ENCODE measurements at places on chromosomes 4 and X. TPM values are rescaled to one million over a fixed set of nuclear protein-coding genes. Genes with fewer than 3 reads are reported as not detected.

RIPPLY1 gene
- not detected for total RNA-seq

SPACA5 gene
- not detected for total RNA-seq

KLB gene
- total RNA-seq = 0.51 TPM

SLC2A9 gene
- 4.6 TPM for total RNA-seq

CLDN34 gene
- total RNA-seq = 0.34 TPM

F8A2 gene
- not detected for total RNA-seq

DNA sequence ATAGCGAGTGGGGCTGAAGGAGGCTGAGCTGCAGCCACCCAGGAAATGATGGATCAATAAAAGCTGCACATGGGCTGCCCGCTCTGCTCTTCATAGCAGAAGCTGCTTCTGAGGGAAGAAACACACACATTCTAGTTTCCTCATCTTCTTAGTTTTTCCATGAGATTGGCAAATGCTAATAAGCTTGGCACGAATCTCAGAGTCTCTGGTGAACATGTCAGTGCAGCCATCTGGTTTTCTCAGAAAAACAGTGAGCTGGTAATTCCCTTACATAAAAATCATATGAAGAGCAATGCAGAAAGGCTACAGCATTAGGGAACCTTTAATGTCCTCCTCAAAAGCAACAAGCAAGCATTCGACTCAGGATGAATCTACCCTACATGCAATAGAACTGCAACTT, 69.9 kb downstream of the GATB start:
- H3K27me3 ChIP-seq = no peaks in the 10 kb centered on the region
- no peak for DNase-seq
- H3K4me1 ChIP-seq = peaks cover 59% of the 10 kb centered on the region
- H3K36me3 ChIP-seq = no peaks in the 10 kb centered on the region
- no peak overlapping the region for H3K4me3 ChIP-seq

- H3K4me3 ChIP-seq = no peak overlapping the region
- peak; percentile 61 for DNase-seq
- no peak overlapping the region for H3K27ac ChIP-seq
- H3K36me3 ChIP-seq = no peaks in the 10 kb centered on the region
These were observed 227.6 kb upstream of the HDX start for GRCh38 chrX:84729809-84730208.

- no peaks in the 10 kb centered on the region for H3K4me1 ChIP-seq
- H3K27me3 ChIP-seq = no peaks in the 10 kb centered on the region
- no peak overlapping the region for H3K27ac ChIP-seq
- no peak for DNase-seq
These were observed 1293.6 kb upstream of the TENM3 start for GRCh38 chr4:180949424-180950213.

DNA sequence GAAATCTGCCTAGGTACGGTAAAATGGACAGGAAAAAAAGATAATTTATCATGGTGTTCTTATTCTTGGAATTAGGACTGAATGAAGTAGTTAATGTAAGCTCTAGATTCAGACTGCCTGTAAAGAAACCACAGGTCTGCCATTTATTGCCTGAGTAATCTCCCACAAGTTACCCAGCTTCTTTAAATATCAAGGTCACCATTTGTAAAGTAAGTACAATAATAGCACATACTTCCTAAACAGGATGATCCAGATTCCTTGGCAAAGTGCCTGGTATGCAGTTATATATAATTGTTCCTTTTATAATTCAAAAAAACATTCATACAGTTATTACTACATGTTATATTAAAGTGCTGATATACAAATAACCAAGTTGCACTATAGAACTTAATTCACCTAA, 368.6 kb downstream of the HNRNPD start:
- H3K4me1 ChIP-seq = no peaks in the 10 kb centered on the region
- H3K27me3 ChIP-seq = no peaks in the 10 kb centered on the region
- H3K27ac ChIP-seq = no peak overlapping the region
- no peaks in the 10 kb centered on the region for H3K36me3 ChIP-seq
- no peak overlapping the region for H3K4me3 ChIP-seq

DNA sequence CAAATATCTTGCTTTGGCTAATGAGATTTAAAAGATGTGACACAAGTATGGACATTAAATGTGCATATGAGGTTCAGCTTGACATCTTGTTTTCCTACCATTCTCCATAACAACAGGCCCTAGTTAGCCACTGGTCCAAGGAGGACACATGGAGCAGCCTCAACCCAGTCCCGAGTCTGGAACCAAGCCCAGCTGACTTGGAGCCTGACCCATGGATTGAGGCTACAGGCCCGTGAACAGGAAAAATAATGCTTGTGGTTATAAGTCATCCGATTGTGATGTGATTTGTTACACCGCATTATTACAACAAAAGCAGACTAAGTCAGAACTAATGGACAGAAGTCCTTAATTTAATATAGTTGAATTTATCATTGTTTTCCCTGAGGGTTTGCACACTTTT, 123.2 kb upstream of the BANK1 start:
- no peak overlapping the region for H3K4me3 ChIP-seq
- no peak for DNase-seq
- no peak overlapping the region for H3K27ac ChIP-seq

DNA sequence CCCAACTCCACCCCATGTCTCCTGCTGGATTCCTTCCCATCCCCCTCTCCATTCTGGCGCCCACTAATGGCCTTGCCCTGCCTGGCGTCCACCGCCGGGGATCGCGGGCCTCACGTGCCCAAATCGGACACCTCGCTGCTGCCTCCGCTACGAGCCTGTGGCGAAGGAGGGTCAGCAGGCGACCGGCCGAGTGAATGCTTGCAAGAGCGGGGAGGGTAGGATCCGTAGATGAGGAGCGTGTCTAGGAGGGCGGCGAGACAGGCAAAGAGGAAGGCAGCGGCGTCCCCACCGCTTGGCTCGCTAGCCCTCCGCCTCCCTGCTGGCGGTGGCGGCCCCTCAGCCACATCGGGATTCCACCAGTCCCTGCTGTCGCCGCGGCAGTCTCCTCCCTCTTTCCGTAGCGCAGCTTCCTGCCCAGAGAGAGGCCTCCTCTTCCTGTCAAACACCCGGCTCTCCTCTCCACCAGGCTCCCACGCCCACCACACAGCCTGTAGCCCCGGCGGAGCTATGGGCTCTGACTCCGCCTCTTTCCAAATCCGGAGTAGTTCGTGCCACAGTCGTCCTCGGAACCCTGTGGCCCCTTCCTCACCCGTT, at the start of gene SPIN2B:
Gene SPIN2B, minus strand, starts transcription at position 387 of the 594 bp plus-strand sequence.
- no peaks in the 10 kb centered on the region for H3K4me1 ChIP-seq
- no peaks in the 10 kb centered on the region for H3K27me3 ChIP-seq
- DNase-seq = peak; percentile 88
- H3K27ac ChIP-seq = peak within 1 kb of the TSS; percentile 84

GRCh38 chr4:16231570-16232245, 5.4 kb upstream of the TAPT1 start:
- H3K27me3 ChIP-seq = no peaks in the 10 kb centered on the region
- no peak overlapping the region for H3K4me3 ChIP-seq
- no peak for DNase-seq
- H3K27ac ChIP-seq = no peak overlapping the region
- no peaks in the 10 kb centered on the region for H3K36me3 ChIP-seq
- peaks cover 2% of the 10 kb centered on the region for H3K4me1 ChIP-seq

DNA sequence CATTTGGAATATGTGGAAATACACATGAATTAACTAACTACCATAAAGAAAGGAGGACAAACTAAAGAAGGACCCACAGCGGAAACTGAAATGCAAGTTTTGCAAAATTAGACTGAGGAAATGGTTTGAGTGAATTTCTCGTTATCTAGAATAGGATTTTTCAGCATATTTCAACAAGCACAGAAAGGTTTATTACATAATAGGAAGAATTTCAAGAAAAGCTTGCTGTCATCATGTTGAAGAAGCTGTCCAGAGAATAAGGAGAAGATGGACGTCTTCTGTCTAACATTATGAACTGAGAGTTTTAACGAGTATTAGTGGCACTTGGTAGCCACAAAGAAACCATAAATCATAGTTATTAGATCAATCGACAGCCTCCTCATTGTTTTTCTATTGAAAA, 45.0 kb downstream of the TEC start:
- no peaks in the 10 kb centered on the region for H3K36me3 ChIP-seq
- no peaks in the 10 kb centered on the region for H3K27me3 ChIP-seq
- H3K27ac ChIP-seq = no peak overlapping the region
- no peak overlapping the region for H3K4me3 ChIP-seq
- DNase-seq = no peak
- no peaks in the 10 kb centered on the region for H3K4me1 ChIP-seq

DNA sequence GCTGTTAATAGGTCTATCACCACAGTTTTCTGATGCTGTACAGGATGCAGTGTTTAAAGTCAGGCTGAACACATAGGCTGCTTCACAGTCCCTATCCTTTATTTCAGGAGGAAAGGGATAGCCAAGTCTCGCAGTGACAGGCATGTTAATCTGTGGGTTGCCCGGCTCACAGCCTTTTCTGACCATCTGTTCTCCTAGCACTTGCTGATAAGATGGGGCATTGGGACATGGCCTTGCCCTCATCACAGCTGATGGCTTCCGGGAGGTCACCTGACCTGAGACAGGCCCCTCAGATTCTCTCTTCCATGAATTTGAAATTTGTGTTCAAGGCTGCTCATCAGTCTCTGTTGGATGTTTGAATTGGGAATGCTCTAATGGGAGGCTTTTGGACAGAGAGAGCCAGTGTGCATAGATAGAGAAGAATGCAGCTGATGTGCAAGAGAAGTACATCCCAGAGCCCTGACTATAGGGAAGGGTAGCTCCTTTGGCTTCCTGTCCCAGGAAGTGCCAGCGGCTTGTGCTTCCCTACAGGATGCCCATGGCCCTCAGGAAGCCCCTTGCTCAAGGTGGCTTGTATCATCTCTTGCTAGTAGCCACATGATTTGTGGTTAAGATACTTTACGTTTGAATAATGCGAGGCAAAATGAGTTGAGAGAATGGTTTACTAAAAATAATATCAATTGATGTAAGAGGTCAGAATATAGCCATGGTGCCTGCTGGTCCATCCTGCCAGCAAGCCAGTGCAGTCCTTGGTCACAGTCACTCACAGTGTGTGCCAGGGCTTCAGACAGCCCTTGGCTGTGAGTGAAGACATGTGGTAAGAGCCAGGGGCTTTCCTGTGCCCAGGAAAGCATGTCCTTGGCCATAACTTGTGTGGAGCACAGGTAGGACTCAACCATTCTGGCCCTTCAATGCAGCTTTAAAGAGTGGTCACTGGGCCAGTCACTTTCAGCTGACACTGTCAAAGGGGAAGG, 88.6 kb downstream of the TSPAN7 start:
- no peaks in the 10 kb centered on the region for H3K36me3 ChIP-seq
- no peak overlapping the region for H3K27ac ChIP-seq
- peaks cover 4% of the 10 kb centered on the region for H3K4me1 ChIP-seq
- no peak overlapping the region for H3K4me3 ChIP-seq
- H3K27me3 ChIP-seq = peaks cover 4% of the 10 kb centered on the region

DNA sequence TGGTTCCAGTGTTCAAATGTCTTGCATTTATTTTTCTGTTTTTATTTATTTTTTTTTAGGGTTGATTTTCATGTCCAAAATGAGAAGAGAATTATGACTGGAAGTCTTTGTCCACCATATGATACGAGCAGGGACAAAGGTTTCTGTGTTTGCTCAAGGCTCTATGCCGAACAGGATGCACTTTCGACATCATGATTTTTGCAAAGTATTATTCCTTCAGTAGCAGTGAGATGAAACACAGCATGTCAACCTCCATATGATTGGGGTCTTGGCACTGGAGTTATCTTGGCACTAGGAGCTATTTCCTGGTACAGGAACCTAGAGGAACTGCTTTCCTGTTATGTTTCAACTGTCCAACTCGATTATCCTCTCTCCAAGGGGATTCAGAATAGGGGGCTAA, 72.6 kb downstream of the UCHL1 start:
- H3K36me3 ChIP-seq = no peaks in the 10 kb centered on the region
- H3K27ac ChIP-seq = no peak overlapping the region
- peak; percentile 35 for DNase-seq
- no peak overlapping the region for H3K4me3 ChIP-seq

DNA sequence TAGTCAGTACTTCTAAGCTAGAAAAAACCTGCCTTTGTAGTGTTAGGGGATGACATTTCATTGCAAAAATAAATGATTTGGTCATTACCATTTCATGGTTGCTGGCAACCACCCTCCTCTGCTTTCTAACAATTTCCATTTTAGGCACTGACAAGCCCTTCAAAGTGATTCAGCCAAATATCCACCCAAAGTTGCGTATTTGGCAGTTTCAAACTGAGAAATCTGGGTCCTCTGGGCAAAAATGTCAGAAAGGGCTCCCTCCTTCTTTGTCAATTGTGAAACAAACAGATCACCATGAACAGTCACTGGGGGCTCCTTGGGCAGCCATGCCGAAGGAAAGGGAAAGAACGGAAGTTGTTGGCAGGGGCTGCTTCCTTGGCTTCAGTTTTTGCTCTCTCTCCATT, 33.0 kb downstream of the PLAC1 start:
- peaks cover 2% of the 10 kb centered on the region for H3K4me1 ChIP-seq
- no peak overlapping the region for H3K4me3 ChIP-seq
- H3K36me3 ChIP-seq = no peaks in the 10 kb centered on the region
- peaks cover 29% of the 10 kb centered on the region for H3K27me3 ChIP-seq
- no peak overlapping the region for H3K27ac ChIP-seq

DNA sequence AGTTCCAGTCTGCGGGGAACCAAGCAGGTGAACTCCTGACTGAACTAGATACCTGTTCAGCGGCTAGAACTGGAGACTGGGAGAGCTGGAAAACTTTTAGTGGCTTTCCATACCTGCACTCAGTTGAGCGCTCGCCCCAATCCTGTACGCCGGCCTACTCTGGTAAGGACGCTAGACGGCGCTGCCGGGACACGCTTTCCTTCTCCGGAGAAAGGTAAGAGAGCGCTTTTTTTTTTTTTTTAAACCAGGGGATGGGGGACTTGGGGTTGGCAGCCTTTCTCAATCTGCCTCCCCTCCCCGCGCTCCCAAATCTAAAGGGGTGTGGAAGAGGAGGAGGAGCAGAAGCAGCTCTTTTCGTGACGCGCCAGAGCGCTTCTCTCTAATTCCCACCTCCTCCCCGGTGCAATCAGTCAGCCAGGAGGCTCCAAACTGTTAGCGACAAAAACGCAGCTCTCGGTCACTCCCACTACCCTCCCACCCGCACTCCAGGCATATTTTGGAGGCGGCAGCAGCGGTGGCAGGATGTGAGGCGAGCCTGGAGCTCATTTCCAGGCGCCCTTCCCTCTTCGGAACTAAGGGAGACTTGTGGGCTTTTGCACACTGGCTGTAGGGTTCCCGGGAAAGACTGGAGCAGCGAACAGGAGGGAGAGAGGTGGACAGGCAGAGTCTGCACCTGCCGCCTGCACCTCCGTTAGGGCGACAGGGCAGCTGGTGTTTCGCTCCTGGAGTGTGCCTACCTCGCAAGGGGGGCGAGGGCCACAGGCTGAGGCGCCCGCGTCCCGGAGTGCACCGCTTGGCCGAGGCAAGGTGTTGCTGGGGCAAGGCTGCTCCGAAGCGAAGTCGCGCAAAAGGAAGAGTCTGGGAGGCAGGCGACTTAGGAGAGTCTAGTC, at the start of gene IL1RAPL2:
Gene IL1RAPL2, plus strand, starts transcription at position 409 of the 890 bp plus-strand sequence.
- no peaks in the 10 kb centered on the region for H3K36me3 ChIP-seq
- DNase-seq = peak; percentile 45
- H3K27me3 ChIP-seq = peaks cover 73% of the 10 kb centered on the region
- H3K4me3 ChIP-seq = no peak within 1 kb of the TSS
- H3K27ac ChIP-seq = no peak within 1 kb of the TSS
- H3K4me1 ChIP-seq = no peaks in the 10 kb centered on the region

- no peak overlapping the region for H3K4me3 ChIP-seq
- no peaks in the 10 kb centered on the region for H3K4me1 ChIP-seq
- no peak for DNase-seq
- H3K27me3 ChIP-seq = no peaks in the 10 kb centered on the region
These were observed 72.9 kb downstream of the CLNK start for GRCh38 chr4:10611673-10612072.

- H3K27me3 ChIP-seq = no peaks in the 10 kb centered on the region
- H3K4me3 ChIP-seq = no peak overlapping the region
- DNase-seq = no peak
- no peak overlapping the region for H3K27ac ChIP-seq
- no peaks in the 10 kb centered on the region for H3K4me1 ChIP-seq
These were observed 90.8 kb downstream of the FNIP2 start for GRCh38 chr4:158859661-158860060.
